ENCODE measurements at places on chromosomes 2 and 18. TPM values are rescaled to one million over a fixed set of nuclear protein-coding genes. Genes with fewer than 3 reads are reported as not detected.

Gene KCNG2
- not detected for total RNA-seq

Gene RUFY4
- not detected for total RNA-seq

Gene FEZ2
- total RNA-seq = 69.2 TPM

Gene SKOR2
- total RNA-seq = not detected

Gene SLC40A1
- 11.5 TPM for total RNA-seq

Gene IL1R2
- total RNA-seq = 0.19 TPM

Gene REEP1
- 0.09 TPM for total RNA-seq

Gene CENPA
- total RNA-seq = 5.2 TPM

Gene SLC66A2
- 39.0 TPM for total RNA-seq

Gene LOXL3
- total RNA-seq = 0.99 TPM

Gene SOWAHC
- 2.6 TPM for total RNA-seq

Gene COPS7B
- total RNA-seq = 14.9 TPM

Gene REG1B
- total RNA-seq = not detected

Gene ARHGEF4
- 0.09 TPM for total RNA-seq

Gene RALBP1
- 69.5 TPM for total RNA-seq

Gene LINC00305
- not detected for total RNA-seq

Gene AKAIN1
- not detected for total RNA-seq

Gene EFR3B
- 0.28 TPM for total RNA-seq

Gene TWIST2
- 1.6 TPM for total RNA-seq

Gene HJURP
- 19.0 TPM for total RNA-seq

Gene AFF3
- not detected for total RNA-seq

Gene KCMF1
- 52.3 TPM for total RNA-seq

Gene GKN2
- total RNA-seq = not detected

Gene EMILIN1
- total RNA-seq = 11.1 TPM

Gene MC2R
- total RNA-seq = not detected

Gene PROM2
- 0.19 TPM for total RNA-seq

Gene CASP10
- 21.8 TPM for total RNA-seq

Gene TRIB2
- 13.9 TPM for total RNA-seq

Gene IHH
- total RNA-seq = 0.09 TPM

Gene CAPG
- total RNA-seq = 28.0 TPM

Gene IL1F10
- total RNA-seq = not detected

Gene SPP2
- not detected for total RNA-seq

Gene MARS2
- total RNA-seq = 4.0 TPM

Gene KLF7
- total RNA-seq = 31.7 TPM

Gene RGPD3
- total RNA-seq = 0.09 TPM

Gene ECEL1
- total RNA-seq = not detected

Gene MEMO1
- 30.4 TPM for total RNA-seq

Gene TBC1D8
- total RNA-seq = 30.9 TPM

Gene ACTG2
- total RNA-seq = under 0.01 TPM

Gene MEX3C
- total RNA-seq = 40.2 TPM

Gene CHMP1B
- 66.3 TPM for total RNA-seq

Gene DYNAP
- total RNA-seq = not detected

Gene SMARCAL1
- total RNA-seq = 11.2 TPM

Gene TMEM237
- total RNA-seq = 26.3 TPM

Gene NT5C1B
- not detected for total RNA-seq

Gene ZNF521
- 78.2 TPM for total RNA-seq

Gene FRZB
- total RNA-seq = not detected

Gene CXCR1
- total RNA-seq = not detected

Gene SLC23A3
- 1.1 TPM for total RNA-seq
